Stimulated activated CD8-positive, alpha-beta memory T cell treated with anti-CD3 and anti-CD28 coated beads, Interleukin-2, amount 100 ng/mL, for 1 hour (primary cell): ENCODE measurements at places on chromosomes 4 and X.

DNA sequence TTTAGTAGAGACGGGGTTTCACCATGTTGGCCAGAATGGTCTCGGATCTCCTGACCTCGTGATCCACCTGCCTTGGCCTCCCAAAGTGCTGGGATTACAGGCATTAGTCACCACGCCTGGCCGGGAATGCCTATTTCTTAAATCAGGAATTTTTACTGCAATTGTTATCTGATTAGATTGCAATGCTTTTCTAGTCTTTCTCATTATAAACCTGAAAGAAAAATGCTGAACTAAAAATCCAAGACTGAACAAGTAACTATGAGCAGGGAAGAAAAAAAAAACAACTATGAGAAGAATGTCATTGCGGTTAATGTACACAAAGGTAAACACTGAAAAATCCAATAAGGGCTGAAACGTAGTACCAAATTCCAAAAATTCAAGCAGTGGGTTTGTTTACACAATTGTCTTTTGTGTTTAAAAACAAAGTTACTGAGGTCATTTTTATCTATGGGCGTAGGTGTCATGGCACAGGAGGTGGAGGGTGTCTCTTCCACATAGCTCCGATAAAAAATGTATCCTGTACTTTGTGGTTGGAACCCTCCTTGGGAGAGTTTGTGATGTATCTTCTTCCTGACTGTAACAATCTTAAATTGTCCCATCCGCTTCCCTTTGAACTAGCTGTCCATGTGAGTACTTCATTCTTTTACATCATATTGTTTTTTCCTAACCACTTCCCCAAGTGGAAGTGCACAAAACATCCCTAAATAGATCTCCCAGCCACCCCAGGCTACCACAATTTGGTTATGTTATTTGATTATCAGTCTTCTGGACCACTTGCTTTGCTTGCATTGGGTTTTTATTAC lies 11.1 kb upstream of the TMEM156 start:
- DNase-seq, result no peak

DNA sequence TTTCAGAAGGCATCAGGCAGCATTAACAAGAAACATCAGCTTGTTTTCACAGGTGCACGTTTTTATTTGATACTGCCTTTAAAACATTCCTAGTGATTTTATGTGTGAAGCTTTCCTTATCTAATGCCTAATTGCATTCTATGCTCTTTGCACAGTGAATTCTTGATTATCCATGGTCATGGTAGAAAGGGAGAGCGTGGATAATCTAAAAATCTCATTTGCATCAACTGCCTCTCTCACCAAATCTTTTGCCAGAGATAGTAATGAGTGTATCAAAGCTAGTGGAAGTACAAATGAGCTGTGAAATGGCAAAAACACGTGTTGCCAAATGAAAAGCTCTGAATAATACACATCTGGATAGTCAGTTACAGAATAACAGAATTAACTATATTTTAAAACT lies 170.5 kb downstream of the NAA11 start:
- no peak for DNase-seq

DNA sequence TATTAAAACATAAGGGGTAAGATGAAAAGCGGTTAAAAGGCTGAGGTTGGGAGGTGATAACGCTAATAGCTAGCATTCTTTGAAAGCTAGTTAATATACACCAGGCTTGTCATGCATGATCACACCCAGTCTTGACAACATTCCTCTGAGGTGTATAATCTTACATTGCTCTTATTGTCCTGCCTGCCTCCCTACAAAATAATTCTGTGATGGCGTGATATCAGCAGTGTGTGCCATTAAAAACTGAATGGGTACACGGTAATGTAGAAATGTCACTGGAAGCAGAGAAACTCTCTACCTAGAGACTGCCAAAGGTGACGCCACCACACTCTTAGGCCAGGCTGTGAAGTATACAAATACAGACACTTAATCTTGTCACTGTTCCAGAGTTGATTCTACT lies 68.1 kb downstream of the DIAPH2 start:
- no peak for DNase-seq

DNA sequence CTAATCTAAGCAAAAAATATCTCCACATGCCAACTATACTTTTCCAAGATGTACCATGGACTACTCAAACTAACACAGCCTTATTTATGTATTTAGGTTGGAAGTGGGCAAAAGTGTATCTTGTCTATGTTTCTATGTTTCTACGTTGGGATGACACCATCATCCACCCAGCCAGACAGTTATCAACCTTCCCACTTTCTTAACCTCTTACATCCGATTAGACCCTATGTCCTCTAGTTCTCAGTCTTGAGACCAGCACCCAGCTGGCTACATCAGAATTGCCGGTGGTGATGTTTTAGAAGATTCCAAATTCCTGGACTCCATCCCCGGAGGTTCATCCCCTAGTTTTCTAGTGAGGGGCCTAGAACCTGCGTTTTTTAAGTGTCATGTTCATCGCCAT lies 1.0 kb upstream of the AASDH start:
- DNase-seq, result no peak

DNA sequence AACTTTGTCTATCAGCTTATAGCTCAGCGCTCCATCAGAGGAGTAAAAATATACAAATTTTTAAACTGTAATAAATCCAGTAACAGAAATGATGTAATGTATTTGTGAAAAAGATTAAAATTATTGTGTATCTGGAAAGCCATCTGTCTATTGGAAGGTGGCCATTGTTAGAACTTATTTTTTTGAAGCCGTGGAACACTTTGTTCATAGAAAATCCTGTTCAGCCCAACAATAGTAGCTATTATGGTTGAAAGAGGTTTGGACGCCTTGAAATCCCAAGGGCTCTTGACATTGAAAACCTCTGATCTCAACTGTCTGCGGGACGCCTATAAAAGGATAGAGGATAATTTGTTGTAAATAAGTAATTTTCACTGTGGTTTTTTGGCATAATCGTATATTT lies 98.3 kb downstream of the RAPGEF2 start:
- DNase-seq, result no peak

DNA sequence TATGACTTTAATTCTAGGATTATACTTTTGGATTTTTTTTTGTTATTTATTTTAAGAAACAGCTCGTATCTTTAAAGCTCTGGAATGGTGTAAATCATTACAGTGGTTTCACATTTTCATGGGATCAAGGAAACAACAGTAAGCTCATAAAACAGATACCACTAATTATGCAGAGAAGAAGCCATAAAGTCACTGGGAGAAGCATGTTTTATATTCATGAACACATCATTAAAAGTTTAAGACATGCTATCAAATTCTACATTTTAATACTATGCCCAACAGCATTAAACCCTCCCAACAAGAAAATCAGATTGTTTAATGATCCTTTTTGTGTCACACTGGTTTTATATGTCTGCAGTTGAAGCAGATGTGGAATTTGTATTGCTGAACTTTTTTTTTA lies 149.9 kb downstream of the FBXO8 start:
- no peak for DNase-seq

GRCh38 chrX:68196939-68197791 lies 236.1 kb downstream of the OPHN1 start:
- DNase-seq, result no peak

DNA sequence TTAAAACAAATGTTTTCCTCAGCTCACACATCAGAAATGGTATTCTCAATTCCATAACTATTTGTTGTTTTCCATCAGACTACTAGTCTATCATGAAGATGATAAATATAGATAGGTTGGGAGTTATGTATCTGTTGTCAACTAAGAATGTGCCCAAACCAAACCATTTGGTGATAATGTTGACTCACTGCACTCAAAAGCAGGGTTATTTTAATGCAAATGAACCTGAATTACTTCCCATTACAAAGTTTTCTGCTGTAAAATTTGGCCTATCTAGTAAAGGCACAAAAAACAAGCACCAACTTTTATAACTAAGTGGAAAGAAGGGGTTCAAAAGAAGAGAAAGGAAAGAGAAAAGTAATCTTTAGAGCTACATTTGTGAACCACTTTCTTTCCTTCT lies 93.5 kb downstream of the TBCK start:
- DNase-seq, result no peak

DNA sequence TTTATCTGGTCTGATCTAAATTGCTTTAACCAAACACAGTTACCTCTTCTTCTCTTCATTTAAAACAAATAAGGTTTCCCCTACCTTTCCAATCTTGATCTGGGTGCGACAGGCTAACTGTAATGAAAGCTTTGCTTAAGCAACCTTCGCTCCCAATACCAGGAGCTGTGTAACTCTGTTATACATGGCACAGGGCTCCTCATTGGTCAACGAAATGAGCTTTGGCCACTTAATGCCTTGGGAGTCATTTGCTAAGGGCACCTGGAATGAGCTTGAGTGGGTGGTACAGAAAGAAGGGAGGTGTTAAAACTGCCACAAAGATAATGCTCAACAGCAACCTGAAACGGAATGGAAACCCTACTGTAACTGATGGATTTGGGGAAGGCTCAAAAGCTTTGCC lies 140.5 kb downstream of the CHRNA9 start:
- DNase-seq, result no peak

- DNase-seq, result no peak
These were observed 96.1 kb upstream of the SH3RF1 start for GRCh38 chr4:169366821-169367220.

DNA sequence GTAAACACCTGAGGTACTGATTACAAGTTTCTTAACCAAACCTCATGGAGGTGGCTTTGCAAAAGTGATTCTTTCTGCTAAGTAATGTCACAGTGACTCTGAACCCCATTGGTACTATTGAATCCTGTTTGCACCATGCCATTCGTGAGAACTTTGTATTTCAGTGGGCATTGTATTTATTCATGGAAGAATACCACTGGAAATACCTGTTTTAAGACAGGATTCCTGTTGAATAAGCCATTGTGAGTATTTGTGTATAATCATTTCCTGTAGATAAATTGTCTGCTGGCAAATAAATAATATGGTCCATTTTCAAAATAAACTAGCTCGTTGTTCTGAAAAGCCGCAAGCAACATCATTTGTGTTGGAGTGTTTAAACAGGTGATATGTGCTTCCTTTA lies 136.4 kb upstream of the GUCY1A1 start:
- no peak for DNase-seq

DNA sequence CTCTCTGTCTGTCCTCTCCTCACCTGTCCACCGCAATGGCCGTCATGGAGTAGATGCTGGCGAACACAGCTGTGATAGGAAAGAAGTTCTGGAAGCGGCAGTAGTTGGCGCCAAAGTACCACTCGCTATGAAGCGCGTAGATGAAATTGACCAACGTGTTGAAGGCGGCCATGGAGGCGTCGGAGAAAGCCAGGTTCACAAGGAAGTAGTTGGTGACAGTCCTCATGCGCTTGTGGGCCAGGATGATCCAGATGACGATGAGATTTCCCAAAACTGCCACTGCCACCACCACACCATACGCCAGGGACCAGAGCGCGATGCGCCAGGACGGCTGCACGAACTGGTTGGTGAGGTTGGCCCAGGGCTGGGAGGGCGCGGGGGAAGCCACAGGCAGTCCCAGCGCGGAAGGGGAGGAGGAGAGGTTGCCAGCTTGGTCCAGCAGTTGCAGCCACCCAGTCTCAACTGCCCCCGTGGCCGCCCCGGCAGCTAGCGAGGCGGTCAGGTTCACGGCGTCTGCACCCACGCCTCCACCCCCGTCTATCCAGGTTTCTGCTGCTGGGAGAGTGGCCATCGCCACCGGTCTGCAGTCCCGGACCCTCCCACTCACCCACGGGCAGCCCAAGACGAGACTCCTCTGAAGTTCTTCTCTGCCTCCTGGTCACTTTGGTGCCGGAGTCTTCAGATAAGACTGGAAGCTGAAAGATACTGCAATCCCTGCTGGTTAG lies 518 bp downstream of the TACR3 start:
- DNase-seq, result no peak

- DNase-seq, result no peak
These were observed 101.9 kb upstream of the SLC7A11 start for GRCh38 chr4:138344054-138344453.

GRCh38 chr4:103197765-103198110 lies 405 bp downstream of the CENPE start:
- DNase-seq, result no peak

GRCh38 chr4:152640058-152640921 lies 39.5 kb downstream of the TMEM154 start:
- no peak for DNase-seq
